Hematopoietic multipotent progenitor cell treated with erythropoietin and hydrocortisone succinate and interleukin-3 and kit ligand, for 17 days (in vitro differentiated cells): ENCODE measurements at places on chromosomes 7 and 10.

DNA sequence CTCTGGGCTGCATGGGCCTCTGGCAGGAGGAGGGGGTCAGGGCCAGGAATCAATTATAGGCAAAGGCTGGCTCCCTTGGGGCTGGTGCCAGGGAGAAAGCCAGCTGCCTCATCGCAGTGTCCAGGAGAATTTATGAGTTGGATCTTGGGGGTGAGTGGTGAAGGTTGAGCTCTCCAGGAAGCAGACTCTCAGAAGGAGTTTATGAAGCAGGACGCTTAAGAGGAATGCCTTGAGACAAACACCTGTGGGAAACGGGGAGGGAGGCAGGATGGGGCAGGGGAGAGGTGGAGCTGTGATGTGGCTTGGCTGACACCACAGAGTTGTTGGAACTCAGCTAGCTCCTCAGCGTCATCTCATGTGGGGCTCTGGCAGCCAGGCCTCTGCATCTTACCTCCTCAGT lies 428.5 kb downstream of the RPS24 start:
- DNase-seq = no peak

GRCh38 chr7:19971956-19972355 lies 198.5 kb upstream of the TMEM196 start:
- DNase-seq = no peak

DNA sequence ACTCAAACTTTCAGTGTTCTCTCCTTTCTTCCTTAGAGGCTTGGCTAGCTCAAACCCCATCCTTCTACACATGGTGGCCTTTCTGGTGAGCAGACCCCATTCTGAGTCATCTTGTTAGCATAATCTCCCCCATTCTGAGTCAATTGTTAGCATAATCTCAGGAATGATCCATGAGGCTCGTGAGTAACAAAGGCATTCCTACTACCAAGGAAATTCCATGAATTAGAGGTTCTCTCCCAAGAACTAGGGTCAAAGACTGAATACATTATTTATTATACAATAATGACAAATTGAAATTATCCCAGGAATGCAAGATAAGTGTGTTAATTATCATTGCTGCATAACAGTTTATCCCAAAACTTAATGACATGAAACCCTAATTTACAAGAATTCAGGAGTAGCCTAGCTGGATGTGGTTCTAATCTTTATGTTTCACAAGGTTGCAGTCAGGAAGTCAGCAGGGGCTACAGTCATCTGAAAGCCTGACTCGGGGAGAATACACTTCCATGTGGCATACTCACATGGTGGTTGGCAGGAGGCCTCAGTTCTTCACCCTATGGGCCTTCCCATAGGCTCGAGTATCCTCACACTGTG lies 100.2 kb downstream of the MMRN2 start:
- DNase-seq = no peak

- no peak for DNase-seq
Measured at GRCh38 chr7:42090806-42091205, 146.2 kb downstream of the GLI3 start.

DNA sequence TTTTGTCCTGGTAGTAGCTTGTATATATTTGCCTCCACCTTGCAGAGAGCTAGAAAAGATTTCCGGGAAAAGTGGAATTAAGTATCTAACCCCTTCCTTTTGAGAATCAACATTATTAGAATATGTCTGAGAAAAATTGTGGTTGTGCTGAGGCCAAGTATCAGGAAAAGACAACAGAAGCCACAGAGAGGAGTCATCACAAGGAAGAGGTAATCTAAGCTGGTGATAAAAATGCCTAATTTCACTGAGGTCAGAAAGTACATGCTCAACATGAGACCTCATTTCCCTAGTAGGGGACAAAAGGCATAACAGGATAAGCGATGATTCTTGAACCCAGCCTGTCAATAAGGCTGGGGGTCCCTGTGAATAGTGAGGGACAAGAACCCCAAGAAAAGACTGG lies 97.0 kb upstream of the PDE1C start:
- DNase-seq = no peak

- no peak for DNase-seq
Measured at GRCh38 chr7:137985253-137985896, 16.5 kb downstream of the CREB3L2 start.

- no peak for DNase-seq
Measured at GRCh38 chr10:132606536-132607316, 69.1 kb downstream of the INPP5A start.

GRCh38 chr7:11702938-11703337 lies 129.1 kb downstream of the THSD7A start:
- no peak for DNase-seq

- no peak for DNase-seq
Measured at GRCh38 chr7:120794106-120794729, 63.7 kb downstream of the TSPAN12 start.

- DNase-seq = no peak
Measured at GRCh38 chr7:15783987-15784693, 97.7 kb upstream of the MEOX2 start.

DNA sequence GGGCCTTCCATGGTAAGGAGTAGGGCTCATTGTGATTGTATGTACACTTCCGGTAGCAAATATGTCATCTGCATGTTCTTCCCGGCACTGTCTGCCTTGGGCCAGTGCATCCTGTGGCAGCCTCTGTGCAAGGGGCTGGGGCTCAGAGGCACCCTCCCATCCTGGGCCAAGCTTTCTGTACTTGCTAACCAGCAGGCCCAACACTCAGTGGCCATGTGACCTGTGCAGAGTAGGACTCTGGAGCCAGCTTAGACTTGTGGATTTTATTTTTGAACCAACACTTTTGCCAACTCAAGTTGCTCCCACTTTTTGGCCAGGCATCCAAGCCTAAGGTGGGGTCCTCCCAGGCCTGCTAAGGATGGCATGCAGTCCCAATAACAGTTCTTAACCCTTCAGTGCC lies 25.0 kb downstream of the LDB3 start:
- DNase-seq = no peak

DNA sequence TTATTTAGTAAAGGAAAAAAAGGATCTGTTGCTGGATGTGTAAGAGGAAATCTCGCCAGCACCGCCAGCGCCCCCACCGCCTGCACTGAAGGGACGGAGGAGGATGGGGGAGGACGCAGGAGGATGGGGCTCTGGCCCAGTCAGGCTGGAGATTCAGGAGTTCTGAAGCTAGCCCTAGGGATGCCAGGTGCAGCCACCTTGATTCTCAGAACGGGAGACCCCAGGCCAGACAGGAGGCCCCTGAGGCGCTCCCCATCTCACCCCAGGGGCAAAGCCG lies 1.3 kb downstream of the CAMK2B start:
- DNase-seq = no peak
